HT1080 (cell line): ENCODE measurements at places on chromosomes 12 and 14. TPM values are rescaled to one million over a fixed set of nuclear protein-coding genes. Genes with fewer than 3 reads are reported as not detected.

SPRING1 gene
- total RNA-seq = 35.8 and 38.0 TPM in 2 replicates

GRCh38 chr14:24329073-24329663 lies 5.7 kb downstream of the ADCY4 start:
- DNase-seq = no peak

DNA sequence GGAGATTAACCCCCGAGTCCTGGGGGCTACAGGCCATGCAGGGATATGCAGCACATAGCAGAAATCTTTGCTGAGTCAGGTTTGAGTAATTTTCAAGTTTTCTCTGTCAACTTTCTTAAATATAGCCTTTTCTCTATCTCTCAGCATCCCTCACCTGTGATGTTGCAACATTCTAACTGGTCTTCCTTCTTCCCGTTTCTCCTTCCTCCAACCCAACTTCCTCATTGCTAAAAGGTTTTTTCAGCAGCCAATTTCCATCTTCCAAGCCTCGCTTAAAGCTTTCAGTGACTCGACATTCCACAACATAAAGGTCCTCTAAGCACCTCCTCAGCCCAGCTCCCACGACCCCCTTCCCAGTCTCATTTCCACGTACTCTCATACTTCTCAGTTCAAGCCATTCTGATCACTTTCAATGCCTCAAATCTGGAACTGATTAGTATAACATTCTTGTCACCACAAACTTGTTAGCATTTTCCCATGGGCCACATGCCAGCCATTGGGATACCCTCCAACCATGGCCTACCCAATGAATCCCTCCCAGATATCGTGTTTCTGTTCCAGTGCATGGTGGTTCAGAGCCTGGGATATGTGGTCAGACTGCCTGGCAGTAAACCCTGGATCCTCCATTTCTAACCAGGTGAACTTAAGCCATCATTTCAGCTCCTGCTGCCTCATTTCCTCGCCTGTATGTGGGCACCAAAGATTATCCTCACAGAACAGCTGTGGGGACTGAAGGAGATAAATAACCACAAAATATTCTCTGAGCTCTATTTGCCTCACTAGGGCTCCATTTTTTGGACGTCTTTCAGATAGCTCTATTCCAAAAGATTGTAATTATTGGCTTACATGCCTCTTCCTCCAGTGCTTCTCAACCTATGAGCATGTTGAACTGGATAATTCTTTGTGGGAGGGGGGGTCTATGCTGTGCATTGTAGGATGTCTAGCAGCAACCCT lies 65.8 kb downstream of the KCNK10 start:
- DNase-seq = no peak

GRCh38 chr12:51819736-51820525 lies 28.6 kb downstream of the FIGNL2 start:
- DNase-seq = peak; percentile 50

DNA sequence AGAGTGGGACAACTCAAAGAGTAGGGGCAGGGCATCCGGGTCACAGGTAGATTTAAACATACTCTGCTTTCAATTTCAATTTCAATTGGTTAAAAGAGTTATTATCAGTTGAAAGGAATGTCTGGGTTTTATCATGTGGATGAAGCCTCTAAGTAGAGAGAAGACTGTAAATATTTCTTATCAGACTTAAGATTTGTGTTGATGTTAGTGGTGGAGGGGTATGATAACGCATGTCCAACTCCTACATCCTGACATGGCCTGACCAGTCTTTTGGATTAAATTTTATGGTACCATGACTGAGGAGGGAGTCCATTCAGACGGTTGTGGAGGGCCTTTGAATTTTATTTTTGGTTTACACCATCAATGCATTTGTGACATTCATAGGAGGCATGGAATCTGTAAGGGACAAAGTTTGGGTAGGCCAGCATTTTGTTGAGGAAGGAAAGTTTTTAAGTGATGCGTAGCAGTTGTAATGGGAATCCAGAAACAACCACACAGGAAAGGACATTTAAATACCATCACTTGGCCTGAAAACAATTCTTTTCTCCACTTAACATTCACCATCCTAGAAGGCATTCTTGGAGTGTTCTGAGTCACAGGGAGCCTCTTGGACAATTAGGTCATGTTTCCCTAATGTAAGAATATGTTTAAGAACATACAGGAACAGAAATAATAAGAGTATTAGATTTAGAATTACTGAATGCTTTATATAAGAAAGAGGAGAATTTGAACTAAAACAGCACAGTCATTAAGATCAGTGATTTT lies 371.9 kb downstream of the ATP23 start:
- DNase-seq = peak; percentile 52

RERG gene
- not detected in 2 replicates for total RNA-seq

- peak; percentile 50 for DNase-seq
Observed at GRCh38 chr12:84756961-84757360, 155.6 kb downstream of the SLC6A15 start.

DNA sequence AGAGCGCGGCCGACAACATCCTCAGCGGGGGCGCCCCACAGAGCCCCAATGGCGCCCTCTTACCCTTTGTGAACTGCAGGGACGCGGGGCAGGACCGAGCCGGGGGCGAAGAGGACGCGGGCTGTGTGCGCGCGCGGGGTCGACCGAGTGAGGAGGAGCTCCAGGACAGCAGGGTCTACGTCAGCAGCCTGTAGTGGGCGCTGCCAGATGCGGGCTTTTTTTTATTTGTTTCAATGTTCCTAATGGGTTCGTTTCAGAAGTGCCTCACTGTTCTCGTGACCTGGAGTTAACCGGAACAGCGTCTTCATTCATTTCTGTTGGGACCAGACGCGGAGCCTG lies 103.8 kb upstream of the FKBP4 start:
- DNase-seq = no peak

GRCh38 chr12:79665212-79665887 lies 25.4 kb downstream of the PAWR start:
- no peak for DNase-seq

RPGRIP1 gene
- not detected in 2 replicates for total RNA-seq

DNA sequence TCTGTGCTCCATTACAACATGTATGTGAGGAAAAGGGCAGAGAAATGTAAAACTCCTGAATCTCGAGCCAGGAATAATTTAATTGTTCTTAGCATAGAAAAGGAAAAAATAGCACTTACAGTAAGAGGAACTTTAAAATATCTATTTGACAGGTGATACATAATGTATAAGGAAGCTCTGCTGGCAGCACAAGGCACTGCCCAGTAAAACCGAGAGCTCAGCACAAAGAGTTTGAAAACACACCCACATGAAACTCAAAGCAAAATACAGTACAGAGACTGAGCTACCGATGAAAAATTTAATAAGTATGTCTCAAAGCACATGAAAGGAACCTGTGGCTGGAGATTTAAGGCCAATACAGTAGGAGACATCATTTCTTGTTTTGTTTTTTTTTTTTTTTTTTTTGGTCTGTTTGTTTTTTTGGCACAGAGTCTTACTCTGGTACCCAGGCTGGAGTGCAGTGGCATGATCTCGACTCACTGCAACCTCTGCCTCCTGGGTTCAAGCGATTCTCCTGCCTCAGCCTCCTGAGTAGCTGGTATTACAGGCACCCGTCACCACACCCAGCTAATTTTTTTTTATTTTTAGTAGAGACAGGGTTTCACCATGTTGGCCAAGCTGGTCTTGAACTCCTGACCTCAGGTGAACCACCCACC lies 19.2 kb downstream of the CLIP1 start:
- no peak for DNase-seq

- DNase-seq = peak; percentile 29
Observed at GRCh38 chr12:102765736-102766135, 151.3 kb downstream of the PAH start.

ADAM21 gene
- 0.87 and 1.3 TPM in 2 replicates for total RNA-seq

- DNase-seq = no peak
Observed at GRCh38 chr12:125530201-125530600, 465.0 kb downstream of the AACS start.

GDF3 gene
- total RNA-seq = not detected in 2 replicates

MAP3K9 gene
- 3.6 and 4.5 TPM in 2 replicates for total RNA-seq

WASHC4 gene
- 37.4 and 38.9 TPM in 2 replicates for total RNA-seq

GRCh38 chr12:9756170-9756569 lies 4.5 kb downstream of the CD69 start:
- no peak for DNase-seq

DNA sequence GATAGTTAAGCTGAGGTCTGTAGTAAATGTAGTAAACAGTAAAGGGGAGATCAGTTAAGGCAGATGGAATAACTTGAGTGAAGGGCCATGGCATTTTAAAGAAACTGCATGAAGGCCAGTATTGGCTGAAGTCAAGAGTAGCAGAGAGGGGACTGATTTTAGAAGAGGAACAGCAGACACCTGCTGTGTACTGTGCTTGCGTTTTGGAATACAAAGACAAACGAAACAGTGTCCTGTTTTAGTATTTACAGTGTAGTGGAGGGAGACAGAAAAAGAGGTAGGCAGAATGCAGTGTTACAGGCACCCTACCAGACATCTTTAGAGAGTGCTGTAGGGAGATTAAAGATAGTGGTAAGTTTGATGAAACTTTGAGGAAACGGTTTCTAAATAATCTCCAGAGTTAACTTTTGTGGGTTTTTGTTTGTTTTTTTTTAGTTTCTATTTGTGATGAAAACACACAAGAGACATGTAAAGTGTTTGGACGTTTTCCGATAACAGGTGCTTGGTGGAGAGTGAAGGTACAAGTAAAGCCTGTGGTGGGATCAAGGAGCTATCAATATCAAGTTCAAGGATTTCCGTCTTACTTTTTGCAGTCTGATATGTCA lies 2.1 kb downstream of the HELB start:
- DNase-seq = no peak

GRCh38 chr12:81094718-81095360 lies 17.0 kb downstream of the ACSS3 start:
- no peak for DNase-seq

- DNase-seq = no peak
Observed at GRCh38 chr14:60273956-60274355, 24.9 kb downstream of the PPM1A start.

- no peak for DNase-seq
Observed at GRCh38 chr14:64210216-64210615, 84.0 kb downstream of the ESR2 start.

- DNase-seq = peak; percentile 41
Observed at GRCh38 chr14:29741909-29742401, 185.7 kb downstream of the PRKD1 start.

DNA sequence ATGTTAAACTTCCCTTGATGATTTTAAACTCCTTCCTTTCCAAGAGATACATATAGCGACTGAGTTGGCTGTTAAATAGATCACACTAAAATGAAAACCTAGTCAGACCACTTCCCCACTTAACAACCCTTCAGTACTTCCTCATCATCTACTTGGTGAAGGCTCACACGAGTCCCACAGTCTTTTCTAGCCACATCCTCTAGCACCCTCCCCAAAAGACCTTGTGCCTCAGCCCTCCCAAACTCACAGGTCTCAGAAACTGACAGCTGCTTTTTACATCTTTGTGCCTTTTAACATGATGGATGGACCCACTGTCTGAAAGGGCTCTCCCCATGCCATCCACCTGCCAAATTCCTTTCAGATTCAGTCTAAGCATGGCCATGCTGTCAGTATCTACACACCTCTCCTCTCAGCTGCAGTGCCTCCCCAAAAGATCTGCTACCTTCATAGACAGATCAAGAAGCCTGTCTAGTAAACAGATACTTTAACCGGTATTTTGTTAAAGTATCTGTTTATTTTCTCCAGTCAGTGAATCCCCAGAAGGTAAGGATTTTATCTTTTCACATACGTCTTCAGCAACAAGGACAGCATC lies 65.1 kb upstream of the GPHB5 start:
- DNase-seq = no peak

DNA sequence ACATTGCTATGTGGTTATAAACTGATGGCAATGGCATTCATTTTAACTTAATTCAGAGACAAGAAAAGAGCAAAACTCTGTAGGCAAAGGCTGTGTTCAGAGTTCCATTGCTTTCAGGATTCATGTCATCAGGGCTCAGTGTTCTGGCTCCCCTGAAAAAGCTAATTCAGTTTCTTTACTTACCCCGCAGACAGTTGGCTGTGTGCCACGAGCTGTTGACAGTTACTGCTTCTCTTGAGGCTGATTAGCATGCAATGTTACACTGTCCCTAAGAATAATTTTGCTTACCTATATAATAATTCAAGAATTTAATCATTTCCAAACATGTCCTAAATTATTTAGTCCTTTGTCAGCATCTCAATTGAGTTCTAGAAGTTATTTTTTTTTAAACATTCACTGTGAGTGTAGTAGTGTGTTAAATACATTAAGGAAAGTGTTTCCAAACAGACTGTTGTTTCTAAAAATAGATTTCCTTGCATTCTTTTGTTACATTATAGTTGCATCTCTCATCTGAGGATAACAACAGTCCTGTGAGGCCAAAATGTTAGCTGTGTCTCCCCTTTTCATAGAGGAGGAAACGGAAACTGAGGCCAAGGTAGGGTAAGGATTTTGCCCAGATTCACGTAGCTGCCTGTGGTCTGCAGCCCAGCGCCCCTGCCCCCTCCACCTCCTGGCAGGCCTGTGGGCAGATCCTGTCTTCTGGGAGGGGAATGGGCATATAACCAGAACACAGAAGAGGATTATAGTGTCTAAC lies 98.6 kb downstream of the PELI2 start:
- no peak for DNase-seq

DNA sequence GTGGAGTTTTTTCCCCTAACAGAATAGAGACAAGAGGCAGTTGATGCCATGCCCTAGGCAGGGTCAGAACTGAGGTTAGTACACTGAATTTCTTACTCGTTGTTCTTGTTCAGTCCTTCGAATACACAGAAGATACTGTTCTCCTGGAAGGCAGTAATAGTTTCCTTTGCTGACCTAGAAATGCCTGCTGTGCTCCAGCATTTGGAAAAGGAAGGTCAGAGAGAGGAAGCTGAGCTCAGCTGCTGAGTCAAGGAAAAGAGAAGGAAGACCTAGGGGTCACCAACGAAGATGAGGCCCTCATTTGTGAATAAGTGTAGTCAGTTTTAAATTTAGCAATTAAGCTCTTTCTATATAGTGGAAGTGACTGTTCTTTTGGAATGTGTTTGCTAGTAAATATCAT lies 100.1 kb downstream of the CRADD start:
- DNase-seq = peak; percentile 62

DPF3 gene
- total RNA-seq = 2.2 and 3.0 TPM in 2 replicates

POTEM gene
- total RNA-seq = 0.10 TPM in 1 of 2 replicates, not detected in the other

DNA sequence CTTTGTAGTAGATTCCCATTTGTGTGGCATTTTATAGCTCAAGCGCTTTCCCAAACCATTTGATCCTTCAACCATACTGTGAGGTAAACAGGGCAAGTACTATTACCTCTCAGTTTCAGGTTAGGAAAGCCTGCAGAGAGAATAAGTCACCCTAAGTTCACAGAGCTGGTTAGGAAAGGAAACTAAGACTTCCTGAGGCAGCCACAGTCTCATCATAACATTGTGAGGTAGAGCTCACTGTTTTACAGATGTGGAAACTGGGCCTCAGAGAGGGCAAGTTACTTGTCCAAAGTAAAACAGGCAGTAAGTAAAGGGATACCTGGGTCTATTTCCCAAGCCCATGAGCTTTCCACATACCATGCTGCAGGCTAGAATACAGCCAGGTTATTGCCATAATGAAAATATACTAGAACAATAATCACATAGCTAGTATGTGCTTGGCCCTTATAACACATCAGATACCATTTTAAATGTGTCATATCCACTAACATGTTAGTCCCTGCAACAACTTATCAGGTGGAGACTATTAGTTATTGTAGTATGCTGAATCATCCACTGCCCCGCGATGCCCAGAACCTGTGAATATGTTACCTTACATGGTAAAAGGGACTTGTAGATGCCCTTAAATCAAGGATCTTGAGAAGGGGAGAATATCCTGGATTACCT lies 150.9 kb upstream of the GRIP1 start:
- no peak for DNase-seq
